ENCODE measurements at places on chromosomes 12 and 14. TPM values are rescaled to one million over a fixed set of nuclear protein-coding genes. Genes with fewer than 3 reads are reported as not detected.

The KRT79 gene
- 0.44 TPM for total RNA-seq

The ZFYVE26 gene
- 18.6 TPM for total RNA-seq

The SYCP3 gene
- total RNA-seq = 0.17 TPM

The FAM181A gene
- total RNA-seq = not detected

The KRT74 gene
- not detected for total RNA-seq

The INHBE gene
- 1.2 TPM for total RNA-seq

The MTERF2 gene
- 4.1 TPM for total RNA-seq

The LMO3 gene
- not detected for total RNA-seq
